ENCODE measurements at places on chromosomes 4 and X.

GRCh38 chrX:140422501-140422900, 82.4 kb downstream of the SOX3 start:
- DNase-seq = no peak

GRCh38 chr4:106806158-106806797, 229.8 kb downstream of the DKK2 start:
- DNase-seq = no peak

- DNase-seq = no peak
Measured at GRCh38 chrX:105299286-105299685, 78.8 kb upstream of the TEX13A start.

- DNase-seq = peak; percentile 74
Measured at GRCh38 chrX:20252381-20253231, 14.1 kb downstream of the RPS6KA3 start.

GRCh38 chr4:143254491-143255226, 69.9 kb downstream of the USP38 start:
- no peak for DNase-seq

DNA sequence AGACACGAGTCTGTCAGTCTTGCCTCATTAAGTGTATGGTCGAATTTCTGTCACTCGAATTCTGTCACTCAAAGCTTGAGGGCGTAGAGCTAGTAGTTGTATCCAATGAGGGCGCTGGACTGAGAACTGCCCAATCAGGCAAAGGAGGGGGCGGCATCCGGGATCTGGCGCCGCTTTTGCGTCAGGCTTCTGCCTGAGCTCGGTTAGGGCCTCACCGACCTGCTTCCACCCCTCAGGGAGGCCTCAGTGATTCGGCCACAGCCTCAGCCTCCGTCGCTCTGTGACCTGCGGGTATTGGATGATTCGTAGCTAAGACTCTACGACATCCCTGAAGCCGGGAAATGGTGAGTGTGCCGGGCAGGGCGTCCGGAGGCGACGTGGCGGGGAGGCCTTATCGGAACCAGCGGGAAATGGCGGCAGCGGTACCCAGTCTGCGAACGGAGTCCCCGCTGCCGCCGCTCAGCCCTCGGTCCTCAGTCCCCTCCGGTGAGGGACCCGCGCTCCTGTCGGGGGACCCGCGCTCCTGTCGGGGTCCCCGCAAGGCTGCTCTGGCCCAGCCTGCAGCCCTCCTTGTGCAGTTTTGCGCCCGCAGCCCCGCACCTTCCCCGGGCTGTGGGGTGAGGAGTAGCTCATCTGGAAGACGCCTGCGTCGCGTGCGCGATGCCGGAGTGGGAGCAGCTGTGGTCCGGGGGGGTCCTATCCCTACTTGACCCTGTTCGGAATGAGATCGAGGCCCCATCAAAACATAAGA, 88.3 kb downstream of the ZNF718 start:
- no peak for DNase-seq

DNA sequence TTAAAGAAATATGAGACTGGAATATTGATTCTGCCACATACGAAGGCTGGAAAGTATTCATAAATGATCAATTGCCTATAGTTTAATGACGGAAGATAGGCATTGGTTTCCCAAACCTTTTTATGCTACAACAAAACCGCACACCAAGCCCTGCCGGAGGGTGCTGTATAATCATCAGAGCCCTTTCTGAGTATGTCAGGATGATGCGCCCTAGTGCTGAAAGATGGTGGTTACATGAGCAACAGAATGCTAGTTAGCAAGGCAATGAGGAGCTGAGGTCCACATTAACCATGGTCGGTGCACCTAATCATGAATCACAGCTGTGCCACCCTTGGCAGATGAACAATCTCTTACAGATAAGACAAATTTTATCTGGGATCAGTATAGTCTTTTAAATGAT, 491.1 kb downstream of the PACRGL start:
- no peak for DNase-seq

DNA sequence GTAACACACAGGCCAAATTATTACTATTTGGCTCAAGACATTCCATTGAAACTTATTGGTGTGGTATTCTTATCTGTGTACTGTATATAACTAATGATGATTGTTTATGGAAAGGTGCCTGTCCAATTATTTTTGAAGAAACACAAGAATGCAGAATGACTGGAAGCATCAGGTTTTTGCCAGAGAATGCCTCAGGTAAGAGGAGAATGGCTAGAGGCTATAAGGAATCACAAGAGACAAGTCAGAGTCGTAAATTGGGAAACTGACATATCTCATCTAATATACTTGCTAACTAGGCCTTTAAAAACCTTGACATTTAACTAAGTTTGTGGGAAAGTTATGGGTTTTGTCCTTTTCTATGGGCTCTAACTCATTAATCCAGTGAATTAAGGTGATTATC, 69.3 kb upstream of the TTC29 start:
- DNase-seq = no peak

- DNase-seq = no peak
Measured at GRCh38 chr4:18734405-18734804, 712.9 kb upstream of the LCORL start.

DNA sequence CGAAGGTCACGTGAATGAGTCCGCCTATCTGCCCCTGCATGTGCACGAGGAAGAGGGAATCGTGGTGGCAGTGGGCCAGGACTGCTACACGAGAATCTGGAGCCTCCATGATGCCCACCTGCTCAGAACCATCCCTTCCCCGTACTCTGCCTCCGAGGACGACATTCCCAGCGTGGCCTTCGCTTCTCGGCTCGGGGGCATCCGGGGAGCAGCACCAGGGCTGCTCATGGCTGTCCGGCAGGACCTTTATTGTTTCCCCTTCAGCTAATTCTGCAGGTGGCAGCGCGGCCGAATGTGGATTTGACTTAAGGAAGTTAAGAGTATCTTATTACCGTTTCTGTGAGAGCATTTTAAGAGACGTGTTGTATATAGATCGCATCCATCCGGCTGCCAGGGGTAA, 1.2 kb downstream of the DCAF4L1 start:
- DNase-seq = no peak

DNA sequence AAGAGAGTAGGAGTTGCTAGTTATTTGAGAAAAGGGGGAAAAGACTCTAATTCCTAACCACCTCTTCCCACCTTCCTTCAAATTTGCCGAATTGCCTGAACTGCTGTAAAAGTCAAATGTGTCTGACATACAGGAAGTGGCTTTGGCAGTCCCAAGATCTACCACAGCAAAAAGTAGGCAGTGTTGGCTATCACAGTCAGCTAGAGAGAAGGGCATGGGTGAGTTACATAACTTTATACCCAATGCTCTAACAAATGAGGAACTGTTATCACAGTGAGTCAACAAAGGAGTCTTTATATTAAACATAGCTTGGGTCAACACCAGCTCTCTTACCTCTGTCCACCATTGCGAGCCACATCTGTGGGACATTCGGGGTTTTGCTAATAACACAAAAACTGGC, 2.4 kb upstream of the MBNL3 start:
- DNase-seq = peak; percentile 11

DNA sequence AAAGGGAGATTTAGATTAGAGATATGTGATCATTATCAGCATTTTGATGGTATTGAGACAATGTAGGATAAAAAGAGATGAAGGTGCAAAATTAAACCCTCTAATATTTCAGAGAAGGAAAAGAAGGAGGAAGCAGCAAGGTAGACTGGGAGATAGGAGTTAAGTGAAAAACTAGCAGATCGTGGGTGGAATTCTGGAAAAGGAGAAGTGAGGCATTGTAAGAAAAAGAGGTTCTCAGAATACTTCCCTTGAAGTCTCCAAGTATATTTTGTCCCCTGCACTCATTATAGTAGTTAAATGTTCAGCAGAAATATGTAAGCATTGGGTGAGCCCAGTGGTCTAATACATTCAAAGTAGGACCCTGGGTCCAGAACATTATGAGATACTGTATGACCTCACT, 30.3 kb downstream of the COPS4 start:
- DNase-seq = no peak

DNA sequence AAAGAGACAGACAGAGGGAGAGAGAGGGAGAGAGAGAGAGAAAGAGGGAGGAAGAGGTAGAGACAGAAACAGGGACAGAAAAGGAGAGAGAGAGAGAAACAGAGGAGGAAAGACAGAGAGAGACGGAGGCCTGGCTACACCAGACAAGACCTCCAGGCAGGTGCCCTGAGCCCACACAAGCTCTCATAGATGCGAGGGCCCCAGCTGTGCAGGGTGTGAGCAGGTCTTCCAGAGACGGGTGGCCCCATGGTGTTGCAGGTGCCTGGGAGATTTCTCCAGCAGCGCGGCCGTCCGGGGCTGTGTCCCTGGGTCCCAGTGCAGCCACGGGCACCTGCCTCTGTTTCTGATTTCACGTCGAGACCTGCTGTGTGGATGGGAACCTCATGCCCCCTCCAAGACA, 253.0 kb downstream of the SHOX start:
- DNase-seq = no peak

DNA sequence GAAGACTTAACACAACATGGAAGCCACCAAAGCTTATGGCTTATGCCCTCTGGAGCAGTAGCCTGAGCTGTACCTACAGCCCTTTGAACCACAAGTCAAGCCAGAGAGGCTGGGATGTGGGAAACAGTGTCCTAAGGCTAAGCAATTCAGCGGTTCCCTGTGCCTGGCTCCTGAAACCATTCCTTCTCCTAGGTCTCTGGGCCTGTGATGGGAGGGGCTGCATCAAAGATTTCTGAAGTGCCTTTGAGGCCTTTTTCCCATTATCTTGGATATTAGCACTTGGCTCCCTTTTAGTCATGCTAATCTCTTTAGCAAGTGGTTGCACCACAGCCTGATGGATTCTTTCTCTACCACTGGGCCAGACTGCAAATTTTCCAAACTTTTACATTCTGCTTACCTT, 140.5 kb upstream of the NUDT10 start:
- no peak for DNase-seq
